Stimulated activated CD8-positive, alpha-beta memory T cell treated with anti-CD3 and anti-CD28 coated beads, Interleukin-4, amount 100 ng/mL, for 1 hour (primary cell): ENCODE measurements at places on chromosomes 2 and 18.
A peak's percentile ranks its signal among the peaks of the same experiment; 100 is the strongest.

DNA sequence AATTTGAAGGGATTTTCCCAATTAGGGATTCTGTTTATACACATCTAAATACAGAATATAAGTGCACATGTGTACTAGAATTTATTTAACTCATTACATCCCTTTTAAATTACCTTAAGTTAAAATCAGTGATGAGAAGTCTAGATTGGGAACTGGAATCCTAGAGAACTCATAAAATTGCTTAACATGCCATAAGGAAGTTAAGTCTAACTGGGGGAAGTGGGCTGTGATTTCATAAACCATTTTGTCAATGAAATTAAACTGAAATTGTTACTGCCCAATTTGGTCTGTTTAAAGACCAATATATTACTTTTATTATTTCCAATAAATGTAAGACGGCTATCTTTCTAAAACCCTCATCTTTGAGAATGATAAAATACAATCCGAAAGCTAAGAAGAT, 72.3 kb upstream of the CD226 start:
- no peak for DNase-seq

DNA sequence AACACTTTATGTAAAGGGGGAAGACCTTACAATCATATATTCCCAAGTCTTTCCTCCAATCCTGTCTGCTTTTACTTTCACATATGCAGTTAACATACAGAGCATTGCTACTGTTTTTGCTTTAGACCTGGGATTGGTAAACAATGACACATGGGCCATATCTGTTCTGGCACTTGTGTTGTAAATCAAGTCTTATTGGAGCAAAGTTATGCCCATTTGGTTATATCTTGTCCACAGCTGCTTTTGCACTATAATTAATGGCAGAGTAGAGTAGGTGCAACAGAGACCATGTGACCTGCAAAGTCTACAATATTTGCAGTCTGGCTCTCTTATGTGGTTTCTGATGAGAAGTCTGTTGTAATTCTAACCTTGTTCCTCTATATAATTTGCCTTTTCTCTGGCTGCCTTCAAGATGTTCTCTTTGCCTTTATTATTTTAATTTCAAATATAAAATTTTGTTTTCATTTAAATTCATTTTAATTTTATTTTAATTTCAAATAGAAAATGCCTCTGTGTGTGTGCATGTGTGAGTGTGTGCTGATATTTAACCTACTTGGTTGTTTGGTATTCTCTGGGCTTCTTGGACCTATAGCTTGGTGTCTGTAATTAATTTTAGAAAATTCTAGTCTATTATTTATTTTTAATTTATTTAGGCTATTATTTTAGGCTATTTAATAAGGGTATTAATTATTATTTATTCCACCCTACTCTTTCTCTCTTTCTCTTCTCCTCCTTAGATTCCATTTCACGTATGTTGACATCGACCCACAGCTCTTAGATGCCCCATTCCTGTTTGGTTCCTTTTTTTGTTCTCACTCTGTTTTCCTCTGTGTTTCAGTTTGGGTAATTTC, 16.8 kb upstream of the LPIN1 start:
- no peak for DNase-seq

DNA sequence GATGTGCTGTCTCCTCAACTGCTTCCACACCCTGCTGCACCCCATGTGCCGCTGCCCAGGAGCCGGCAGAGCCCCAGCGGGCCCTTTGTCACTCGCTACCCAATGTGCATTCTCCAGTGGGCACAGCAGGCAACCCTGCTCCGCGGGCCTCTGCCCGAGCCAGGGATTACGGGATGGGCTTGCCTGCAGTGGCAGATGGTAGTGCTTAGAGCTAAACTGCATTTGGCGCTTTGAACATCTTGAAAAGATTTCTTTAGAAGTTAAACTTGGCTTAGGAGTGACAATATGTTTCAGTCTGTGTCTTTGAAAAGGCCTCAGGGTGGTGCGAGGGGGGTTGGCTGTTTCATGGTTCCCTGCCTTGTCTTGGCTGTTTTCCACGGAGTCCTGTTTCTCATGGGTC, 84.0 kb upstream of the BOD1L2 start:
- DNase-seq = no peak

DNA sequence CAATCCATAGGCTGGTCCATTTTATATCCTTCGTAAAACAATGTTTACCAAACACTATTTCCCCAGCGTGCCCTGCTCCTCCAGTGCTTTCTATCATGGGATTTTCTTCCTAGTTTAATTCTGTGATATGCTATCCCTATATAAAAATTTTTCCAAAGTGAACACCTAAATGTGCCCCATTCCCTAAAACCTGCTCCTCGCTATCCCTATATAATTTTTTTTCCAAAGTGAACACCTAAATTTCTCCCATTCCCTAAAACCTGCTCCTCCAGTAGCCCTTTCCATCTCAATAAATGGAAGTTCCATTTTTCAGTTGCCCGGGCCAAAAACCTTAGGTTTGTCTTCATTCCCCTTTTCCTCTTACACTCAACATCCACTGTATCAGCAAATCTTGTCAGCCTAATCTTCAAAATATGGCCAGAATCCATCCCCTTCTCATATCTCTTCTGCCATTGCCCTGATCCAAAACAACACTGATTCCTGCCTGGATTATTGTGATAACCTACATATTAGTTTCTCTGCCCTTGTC, 26.1 kb downstream of the APOB start:
- no peak for DNase-seq

GRCh38 chr2:172358691-172359556, 68.5 kb upstream of the ITGA6 start:
- DNase-seq = no peak

- no peak for DNase-seq
Observed at GRCh38 chr2:144424559-144425240, 95.2 kb downstream of the ZEB2 start.

GRCh38 chr2:127408807-127409099, 9.5 kb upstream of the PROC start:
- DNase-seq = no peak

- no peak for DNase-seq
Observed at GRCh38 chr2:125227843-125228392, 1202.8 kb downstream of the CNTNAP5 start.

GRCh38 chr18:2654928-2655177, 673 bp upstream of the SMCHD1 start:
- peak; percentile 61 for DNase-seq

DNA sequence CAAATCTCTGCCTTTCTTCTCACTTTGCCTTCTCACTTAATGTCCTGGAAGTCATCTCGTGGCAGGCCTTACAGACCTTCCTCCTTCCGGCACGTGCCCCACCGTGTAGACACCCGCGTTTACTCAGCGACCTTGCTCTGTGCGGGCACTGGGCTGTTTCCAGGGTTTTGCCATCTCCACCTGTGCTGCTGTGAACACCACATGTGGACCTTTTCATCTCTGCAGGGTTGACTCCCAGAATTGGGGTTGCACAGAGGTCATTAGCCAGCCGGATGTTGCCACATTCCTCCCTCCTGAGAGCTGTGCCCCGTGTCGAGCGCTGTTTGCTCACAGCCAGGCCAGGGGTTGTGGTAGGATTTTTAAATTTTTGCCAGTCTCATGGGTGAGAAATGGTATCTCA, 25.4 kb downstream of the KCNG2 start:
- no peak for DNase-seq

- DNase-seq = no peak
Observed at GRCh38 chr2:53903011-53903410, 43.2 kb upstream of the GPR75 start.

GRCh38 chr2:101219246-101219645, 33.4 kb upstream of the CNOT11 start:
- DNase-seq = no peak

- DNase-seq = no peak
Observed at GRCh38 chr2:33130054-33130447, 183.3 kb downstream of the LTBP1 start.

- no peak for DNase-seq
Observed at GRCh38 chr2:47935071-47935470, 28.8 kb upstream of the FBXO11 start.

- DNase-seq = no peak
Observed at GRCh38 chr2:39736640-39737039, 42.4 kb downstream of the THUMPD2 start.

- DNase-seq = no peak
Observed at GRCh38 chr18:8689517-8689916, 15.8 kb upstream of the MTCL1 start.

DNA sequence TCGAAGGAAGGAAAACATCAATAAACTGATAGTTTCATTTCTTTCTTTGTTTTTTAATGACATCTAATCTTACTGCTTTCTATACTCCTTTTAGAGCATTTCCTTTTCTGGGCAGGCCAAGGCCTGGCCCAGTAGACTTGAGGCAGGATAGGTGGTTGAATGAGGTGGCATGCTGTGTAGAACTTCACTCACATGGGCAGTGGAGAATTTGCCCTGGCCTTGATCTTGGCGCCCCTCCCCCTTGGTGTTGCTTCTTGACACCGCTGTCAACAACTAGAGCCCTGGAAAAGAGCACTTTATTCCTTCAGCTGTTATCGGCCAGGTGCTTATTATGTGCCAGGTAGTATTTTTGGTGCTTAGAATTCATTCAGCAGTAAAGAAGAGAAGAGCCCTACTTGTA, 37.4 kb downstream of the XRCC5 start:
- no peak for DNase-seq

GRCh38 chr2:1482253-1482675, 69.0 kb downstream of the TPO start:
- no peak for DNase-seq

DNA sequence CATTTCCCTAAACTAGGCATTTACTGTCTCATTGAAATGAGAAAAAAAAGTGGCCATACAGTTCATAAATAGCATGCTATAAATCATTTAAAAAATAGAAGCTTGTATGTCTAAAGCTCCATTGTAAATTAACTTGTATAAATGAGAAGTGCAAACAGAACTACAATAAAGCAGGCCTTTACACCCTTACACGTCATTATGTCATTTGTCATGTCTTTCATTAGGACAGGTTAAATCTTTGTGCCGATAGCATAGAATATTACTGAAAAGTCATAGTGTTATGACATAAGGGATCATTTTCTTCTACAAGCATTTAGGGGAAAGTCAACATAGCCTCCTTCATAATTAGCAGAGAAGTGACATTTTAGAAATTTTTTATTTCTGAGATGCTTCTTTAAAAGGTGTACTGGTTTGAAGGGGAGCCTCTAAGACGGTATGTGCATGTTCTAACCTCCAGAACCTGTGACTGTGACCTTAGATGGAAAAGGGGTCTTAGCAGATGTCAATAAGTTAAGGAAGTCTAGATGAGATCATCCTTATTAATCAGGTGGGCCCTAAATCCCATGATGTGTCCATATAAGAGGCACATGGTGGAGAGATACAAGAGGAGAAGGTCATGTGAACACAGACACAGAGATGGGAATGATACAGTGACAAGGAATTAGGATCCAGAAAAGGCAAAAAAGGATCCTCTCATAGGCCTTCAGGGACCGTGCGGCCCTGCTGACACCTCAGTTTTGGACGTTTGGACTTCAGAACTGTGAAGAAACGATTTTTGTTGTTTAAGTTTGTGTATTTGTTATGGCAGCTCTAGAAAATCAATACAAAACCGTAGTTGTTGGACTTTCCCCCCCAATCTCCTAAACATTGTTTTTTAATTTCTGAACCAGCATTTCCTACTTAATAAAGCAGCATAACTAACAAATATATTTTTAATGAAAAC, 863.7 kb downstream of the MBD2 start:
- no peak for DNase-seq

GRCh38 chr2:156465573-156465972, 29.4 kb downstream of the GPD2 start:
- DNase-seq = no peak

GRCh38 chr18:33644494-33644893, 66.5 kb downstream of the ASXL3 start:
- DNase-seq = no peak

GRCh38 chr2:144324446-144325045, 195.4 kb downstream of the ZEB2 start:
- no peak for DNase-seq

- DNase-seq = no peak
Observed at GRCh38 chr18:62347089-62347506, 22.0 kb downstream of the TNFRSF11A start.

GRCh38 chr2:227308784-227309183, 16.3 kb upstream of the MFF start:
- DNase-seq = no peak

GRCh38 chr2:205850132-205850531, 167.8 kb downstream of the NRP2 start:
- no peak for DNase-seq

DNA sequence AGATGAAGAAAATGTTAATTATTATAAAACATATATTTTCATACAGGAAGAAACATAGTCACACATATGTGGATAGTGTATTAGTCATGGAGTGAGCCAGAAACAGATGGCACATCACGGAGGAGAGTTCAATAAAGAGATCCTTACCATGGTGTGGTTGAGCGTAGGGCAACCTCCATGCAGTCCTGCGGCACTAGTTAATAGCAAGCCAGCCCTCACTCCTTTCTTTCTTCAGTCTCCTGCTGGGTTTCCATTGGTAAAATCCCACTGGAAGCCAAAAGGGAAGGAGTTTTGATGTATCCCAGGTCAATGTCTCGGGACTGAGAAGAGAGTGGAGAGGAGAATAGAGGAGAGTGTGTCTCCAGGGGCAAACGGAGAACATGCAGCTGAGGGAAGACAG, 328.1 kb downstream of the NR4A2 start:
- no peak for DNase-seq

- DNase-seq = no peak
Observed at GRCh38 chr2:37447446-37447845, 103.0 kb downstream of the QPCT start.

DNA sequence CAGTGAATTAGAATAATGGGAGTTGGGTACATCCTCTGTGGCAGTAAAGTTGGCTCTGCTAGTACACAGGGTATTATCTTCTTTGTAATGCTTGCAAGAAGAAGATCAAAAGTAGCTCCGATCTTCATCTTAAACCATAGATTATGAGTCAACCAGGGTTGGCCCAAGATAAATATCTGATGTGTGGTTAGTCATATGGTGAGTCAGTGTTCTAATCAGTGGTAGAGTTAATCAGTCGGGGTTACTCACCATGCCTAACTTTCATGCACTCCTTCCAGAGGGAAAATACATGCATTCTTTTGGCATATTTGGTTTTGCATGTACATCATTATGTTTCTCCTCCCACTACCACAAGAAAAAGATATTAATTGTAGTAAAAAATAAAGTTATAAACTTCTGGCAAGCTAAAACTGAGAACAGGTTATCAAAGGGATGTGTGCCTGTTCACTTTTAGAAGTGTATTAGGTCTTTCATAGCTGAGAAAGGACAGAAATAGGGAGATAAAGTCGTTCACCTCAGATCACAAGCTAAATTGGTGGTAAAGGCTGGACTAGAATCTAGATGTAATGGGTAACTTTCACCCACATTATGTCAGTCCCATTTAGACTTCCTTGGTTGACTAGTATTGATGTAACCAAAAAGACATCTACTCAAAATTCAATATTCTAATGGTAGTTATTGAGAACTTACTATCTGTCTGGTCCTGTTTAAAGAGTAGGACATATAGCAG, 684.4 kb downstream of the IRS1 start:
- no peak for DNase-seq

DNA sequence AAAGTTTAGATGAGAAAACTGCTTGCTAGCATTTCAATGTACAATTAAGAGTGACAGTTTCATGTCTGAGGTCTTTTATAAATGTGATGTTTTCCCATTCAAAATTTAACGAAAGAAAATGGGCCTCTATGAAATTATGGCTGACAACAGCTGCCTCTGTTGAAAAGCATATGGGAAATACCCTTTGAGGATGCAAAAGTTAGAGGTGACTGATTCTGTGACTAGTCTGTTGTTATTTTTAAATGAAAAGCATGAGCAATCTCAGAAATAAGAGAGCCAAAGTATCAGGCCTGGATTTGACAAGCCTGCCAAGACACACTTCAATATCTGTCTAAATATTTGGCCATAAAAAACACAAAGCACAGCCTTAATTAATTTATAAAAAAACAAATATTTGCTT, 580.8 kb downstream of the ERBB4 start:
- DNase-seq = no peak

- DNase-seq = no peak
Observed at GRCh38 chr2:241482126-241482955, 26.0 kb downstream of the STK25 start.
